NCI-H345 (cell line): ENCODE measurements at places on chromosomes 16 and 17.

DNA sequence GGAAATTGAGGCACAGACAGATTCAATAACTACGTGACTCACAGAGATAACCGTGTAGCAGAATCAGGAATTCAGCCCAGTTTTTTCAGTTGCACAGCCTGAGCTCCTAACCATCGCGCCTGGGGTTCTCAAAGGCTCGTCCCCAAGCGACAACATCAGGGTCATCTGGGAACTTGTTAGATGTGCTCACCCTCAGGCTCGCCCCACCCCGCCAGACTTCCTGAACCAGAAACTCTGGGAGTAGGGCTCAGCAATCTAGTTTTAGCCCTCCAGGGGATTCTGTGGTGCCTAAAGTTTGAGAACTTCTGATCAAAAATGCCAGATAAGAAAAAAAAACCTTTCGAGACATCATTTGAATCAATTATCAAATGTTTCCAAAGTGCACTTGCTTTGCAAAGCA lies 559.8 kb downstream of the WWOX start:
- no peak for DNase-seq

- DNase-seq: no peak
These were observed 7.0 kb downstream of the IRX6 start for GRCh38 chr16:55330781-55331647.

GRCh38 chr17:34725725-34726124 lies 146.3 kb downstream of the TMEM132E start:
- no peak for DNase-seq

GRCh38 chr17:64001763-64002529 lies 3.8 kb downstream of the PRR29 start:
- DNase-seq: no peak
